ENCODE measurements at places on chromosomes 12 and 14.

GRCh38 chr14:96881713-96882112, 84.5 kb downstream of the VRK1 start:
- DNase-seq = no peak

- no peak for DNase-seq
Observed at GRCh38 chr14:88750413-88750812, 42.3 kb downstream of the EML5 start.

- no peak for DNase-seq
Observed at GRCh38 chr12:74646831-74647230, 109.2 kb downstream of the ATXN7L3B start.

DNA sequence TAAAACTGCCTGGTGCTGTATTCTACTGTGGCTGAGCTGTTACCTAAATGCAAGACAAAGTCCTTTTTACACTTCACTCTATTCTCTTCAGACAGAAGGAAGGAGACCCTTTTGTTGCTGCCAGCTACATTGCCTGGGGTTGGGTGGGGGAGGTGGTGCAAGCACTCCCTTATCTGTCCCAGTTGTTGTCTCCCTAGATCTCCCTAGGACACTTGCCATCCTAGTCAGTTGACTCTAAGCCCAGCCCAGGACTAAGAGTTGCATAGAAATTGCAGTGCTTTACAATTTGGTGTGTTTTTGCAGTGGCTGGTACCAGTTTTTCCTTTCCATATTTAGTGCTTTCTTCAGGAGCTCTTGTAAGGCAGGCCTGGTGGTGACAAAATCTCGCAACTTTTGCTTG, 35.1 kb downstream of the SCYL2 start:
- no peak for DNase-seq

DNA sequence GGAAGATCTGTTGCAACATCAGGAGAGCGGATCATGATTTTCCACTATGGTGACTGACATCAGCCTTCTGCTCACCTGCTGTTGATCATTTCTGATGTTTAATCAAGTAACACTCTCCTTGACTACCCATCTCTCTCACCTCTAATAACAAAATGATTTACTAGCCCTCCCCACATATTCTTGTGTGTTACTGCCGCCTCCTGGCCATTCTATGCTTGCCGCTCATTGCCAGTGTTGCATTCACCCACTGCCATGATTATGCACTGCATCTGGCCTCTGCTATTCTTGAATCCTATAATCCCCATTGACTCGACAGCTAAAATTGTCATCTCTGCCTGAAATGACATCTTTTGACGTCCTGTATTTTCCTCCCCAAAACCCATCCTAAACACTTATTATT, 113.8 kb downstream of the RERGL start:
- no peak for DNase-seq

DNA sequence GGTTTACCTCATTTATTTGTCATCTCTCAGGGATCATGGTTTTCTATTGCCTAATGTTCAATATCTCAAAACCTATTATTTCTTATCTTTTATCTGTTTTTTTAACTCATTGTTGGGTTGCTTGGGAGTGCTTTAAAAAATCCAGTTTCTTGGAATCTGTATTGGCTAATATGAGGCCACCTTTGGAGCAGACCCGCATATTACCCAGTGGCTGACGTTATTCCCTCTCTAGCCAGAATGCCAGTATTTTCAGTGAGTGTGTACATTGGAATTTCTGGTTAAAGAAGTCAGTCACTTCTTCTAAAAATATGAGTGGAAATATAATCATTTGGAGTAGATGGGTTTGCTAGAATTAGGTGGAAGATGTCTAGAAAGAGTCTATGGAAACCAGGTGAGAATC, 38.3 kb downstream of the PRMT8 start:
- DNase-seq = no peak

GRCh38 chr12:117702741-117703140, 266.0 kb downstream of the KSR2 start:
- DNase-seq = no peak

DNA sequence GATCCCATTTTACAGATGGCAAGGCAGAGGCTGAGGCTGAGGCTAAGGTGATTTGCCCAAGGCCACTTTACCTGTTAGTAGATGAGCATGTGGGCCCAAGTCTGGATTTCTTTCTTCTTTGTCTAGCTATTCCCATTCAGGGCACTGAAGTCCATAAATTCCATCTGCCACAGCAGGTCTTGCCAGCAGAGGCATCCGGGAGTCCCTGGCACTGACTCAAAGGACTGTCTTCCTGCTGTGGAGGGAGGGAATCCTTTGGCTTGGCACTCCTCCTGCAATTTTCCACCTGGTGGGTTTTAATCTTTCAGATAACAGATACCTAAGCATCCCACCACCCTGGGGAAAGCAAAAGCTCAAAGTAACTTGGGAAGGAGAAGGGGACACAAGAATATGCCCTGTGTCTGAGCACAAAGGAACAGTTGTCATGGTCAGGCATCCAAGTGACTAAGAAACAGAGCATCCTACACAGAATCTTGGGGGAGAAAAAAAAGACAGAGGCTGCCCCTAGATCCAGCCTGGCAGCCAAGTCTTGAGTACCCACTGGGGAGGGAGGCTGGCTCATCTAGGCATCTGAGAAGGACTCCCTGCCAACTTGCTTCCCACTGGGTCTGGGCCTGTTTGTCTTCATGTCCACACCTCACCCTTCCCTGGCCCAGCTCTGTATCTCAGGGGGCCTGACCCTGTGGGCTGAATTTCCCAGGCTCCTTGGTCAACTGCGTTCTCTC, 35.6 kb upstream of the CMKLR1 start:
- no peak for DNase-seq

DNA sequence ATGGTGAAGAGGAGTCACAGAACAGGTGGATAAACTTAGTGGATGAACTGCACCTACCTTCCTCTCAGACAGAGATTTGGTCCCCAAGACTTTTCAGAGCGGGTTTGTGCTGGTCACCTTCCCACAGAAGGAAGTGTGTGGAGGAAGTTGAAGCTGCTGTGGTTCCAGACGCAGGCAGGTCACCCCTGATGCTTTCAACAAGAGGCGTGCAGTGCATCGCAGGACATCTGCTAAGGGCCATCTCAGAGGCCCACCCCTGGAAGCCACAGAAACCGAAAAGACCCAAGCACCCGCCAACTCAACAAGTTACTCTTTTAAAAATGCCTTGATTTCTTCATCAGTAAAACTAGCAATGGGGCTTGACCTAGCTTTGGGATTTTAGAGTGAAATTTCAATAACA, 1.0 kb upstream of the GPX2 start:
- DNase-seq = no peak

GRCh38 chr14:99691111-99691885, 7.2 kb downstream of the CYP46A1 start:
- DNase-seq = no peak

- peak; percentile 81 for DNase-seq
Observed at GRCh38 chr12:6961278-6961694, 9.2 kb downstream of the PHB2 start.

- DNase-seq = no peak
Observed at GRCh38 chr12:33671676-33672075, 232.1 kb upstream of the SYT10 start.

DNA sequence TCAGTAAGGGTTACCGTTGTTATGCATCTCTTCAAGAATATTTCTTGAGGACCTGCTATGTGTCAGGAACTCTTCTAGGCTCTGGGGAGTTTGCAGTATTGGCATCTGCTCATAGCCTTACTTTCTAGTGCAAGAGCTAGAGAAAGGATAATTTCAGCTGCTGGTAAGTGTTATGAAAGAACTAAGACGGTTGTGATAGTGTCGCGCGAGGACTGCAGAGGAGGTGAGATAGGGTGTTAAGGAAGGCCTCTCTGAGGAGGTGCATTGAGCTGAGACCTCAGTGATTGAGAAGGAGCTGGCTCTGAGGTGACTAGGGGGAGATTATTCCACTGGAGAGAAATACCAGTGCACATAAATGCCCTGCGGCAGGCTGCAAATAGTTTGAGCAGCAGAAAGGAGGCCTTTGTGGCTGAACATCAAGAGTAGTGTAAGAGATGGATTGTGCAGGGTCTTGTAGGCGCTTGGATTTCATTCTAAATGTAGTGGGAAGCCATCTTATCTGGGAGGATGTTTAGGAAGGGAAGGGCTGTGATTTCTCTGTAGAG, 824 bp downstream of the DDX55 start:
- DNase-seq = no peak

GRCh38 chr14:63245893-63246292, 41.6 kb downstream of the RHOJ start:
- no peak for DNase-seq

GRCh38 chr14:34715127-34715863, 902 bp upstream of the CFL2 start:
- no peak for DNase-seq

GRCh38 chr12:94336211-94336925, 123.3 kb downstream of the CEP83 start:
- no peak for DNase-seq

DNA sequence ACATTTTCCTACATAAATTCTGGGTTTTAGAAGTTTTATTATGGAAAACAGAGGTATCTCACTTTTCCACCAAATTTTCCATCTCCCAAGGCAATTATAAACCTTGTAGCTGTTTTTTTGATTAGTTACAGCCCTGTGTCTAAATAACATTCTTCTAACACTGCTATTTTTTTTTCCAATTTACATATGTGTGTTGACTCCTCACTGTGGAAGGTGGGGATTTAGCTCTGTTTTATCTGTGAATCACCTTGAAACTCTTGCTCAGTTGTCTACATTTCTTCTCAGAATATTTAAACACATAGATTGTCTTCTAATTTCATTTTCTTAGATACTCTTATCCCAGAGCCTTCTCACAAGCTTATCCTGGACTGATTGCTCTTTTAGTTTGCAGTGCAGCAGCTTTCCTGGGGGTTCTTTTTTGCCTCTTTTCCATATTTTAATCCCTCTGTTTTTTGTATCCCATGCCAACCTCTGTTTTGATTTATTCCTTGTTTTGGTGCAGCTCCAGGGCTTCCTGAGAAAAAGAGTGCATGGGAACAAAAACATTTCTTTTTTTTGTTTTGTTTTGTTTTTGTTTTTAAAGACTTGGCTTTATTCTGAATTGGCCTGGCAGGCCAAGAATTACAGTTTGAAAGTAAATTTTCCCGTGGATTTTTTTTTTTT, 36.7 kb downstream of the TBC1D15 start:
- DNase-seq = no peak

DNA sequence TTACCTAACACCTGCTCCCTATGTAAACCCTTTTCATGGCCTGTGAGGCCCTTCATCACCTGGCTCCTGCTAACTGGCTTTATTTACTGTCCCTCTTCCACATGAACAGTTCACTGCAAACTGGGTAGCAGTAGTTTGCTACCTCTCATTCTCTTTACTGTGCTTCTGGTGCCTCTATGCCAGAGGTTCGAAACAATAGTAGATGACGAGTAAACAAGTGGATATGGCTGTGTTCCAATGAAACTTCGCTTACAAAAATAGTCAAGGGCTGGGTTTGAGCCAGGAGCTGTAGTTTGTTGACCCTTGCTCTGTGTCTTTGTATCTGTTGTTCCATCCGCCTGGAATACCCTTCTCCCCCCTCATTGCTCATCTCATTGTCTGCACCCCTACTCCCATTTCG, 233.6 kb upstream of the RMST start:
- DNase-seq = no peak

GRCh38 chr12:93509506-93509905, 42.2 kb downstream of the MRPL42 start:
- DNase-seq = no peak

GRCh38 chr14:37597538-37597913, 2.1 kb downstream of the TTC6 start:
- DNase-seq = no peak

DNA sequence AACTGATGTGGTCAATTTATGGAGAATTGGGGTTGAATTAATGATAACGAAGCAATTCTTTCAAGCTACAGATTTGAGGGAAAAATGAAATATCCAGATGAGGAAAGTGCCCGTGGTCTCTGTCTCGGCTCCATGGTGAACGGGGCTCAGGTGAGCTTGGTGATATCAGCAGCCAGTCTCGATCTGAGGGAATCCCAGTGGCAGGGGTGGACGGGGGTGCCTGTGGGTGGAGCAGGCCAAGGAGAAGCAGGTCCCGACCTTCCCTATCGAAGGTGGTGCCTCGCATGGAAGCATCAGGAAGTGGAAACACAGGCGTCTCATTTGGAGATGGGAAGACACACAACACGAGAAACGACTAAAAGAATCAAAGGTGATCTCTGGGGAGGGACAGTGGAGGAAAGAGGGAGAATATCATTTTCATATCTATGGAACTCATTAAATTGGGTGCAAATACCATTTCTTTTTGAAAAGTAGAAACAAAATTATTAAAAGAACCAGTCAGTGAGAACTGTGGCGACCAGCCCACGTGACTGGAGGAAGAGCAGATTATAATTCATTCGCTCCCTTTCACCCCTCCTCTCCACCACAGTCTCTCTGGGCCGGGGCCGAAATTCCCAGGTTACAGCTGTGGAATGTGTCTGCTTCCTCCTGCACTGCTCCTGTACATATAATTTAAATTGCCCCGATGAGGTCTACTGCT, 354.3 kb upstream of the SFSWAP start:
- no peak for DNase-seq

GRCh38 chr14:104794099-104794498, 1.4 kb downstream of the AKT1 start:
- peak; percentile 20 for DNase-seq

GRCh38 chr14:59371771-59372170, 93.4 kb downstream of the GPR135 start:
- no peak for DNase-seq

DNA sequence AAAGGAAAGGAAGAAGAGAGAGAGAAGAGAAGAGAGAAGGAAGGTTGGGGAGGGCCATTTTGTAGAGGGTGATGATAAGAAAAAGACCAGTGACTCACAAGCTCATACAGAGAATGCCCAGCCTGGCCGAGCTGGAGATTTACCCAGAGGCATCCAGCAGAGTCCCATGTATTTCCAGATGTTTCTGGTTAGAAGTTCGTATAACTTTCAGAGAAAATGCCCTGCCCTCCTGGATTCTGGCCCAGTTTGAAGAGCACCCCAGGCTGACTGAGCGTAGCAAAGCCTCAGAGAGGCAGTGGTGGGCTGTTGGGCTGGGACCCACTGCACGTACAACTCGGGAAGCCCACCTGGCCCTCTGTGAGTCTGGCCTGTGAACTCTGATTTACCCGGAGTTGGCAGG, 221.8 kb downstream of the SLC41A2 start:
- no peak for DNase-seq

DNA sequence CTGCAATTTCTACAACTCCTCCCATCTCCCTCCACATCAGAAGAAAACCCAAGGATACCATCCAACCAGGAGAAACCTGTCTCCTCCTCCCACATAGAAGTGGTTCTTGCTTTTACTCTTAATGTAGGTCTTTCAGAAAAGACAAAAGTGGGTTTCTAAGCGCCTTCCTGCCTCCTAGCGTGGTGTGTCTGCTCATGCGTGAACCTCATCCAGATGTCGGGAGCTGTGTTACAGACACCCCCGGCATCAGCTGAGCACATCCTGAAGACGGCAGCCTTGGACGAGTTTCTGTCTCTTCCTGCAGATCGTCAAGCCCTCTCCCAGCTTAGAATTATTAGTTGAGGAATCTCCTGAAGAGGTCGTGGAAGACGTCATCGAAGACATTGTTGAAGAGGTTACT, 9.5 kb downstream of the LRRC43 start:
- no peak for DNase-seq

DNA sequence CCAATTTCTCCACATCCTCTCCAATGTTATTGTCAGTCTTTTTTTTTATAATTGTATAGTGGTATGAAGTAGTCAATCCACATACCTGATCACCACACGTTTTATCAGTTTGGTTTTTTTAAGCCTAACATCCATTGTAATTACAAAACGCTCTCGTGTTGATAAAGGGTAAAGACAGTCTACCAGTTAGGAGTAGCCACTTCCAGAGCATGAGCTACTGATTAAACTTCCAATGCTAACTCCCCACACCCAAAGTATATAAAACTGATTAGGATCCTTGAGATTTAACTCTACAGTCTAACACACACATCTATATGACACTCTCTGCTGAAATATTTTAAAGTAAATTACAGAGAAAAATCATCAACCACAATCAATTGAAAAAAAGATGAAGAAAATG, 20.7 kb downstream of the CPNE8 start:
- no peak for DNase-seq
